ENCODE measurements at places on chromosomes 2 and 18. TPM values are rescaled to one million over a fixed set of nuclear protein-coding genes. Genes with fewer than 3 reads are reported as not detected.

The AKAIN1 gene
- total RNA-seq = not detected

The EPAS1 gene
- 6.9 TPM for total RNA-seq

The RGPD4 gene
- 0.22 TPM for total RNA-seq

The FBXO36 gene
- 4.6 TPM for total RNA-seq

The TCF4 gene
- total RNA-seq = 106 TPM

The SNED1 gene
- total RNA-seq = 4.1 TPM

The RBM43 gene
- total RNA-seq = 1.2 TPM

The DUSP19 gene
- 3.2 TPM for total RNA-seq

GRCh38 chr2:135876066-135876711, at the start of gene MCM6:
TSS of gene MCM6 (minus strand) at chr2:135876443. CDS start at chr2:135876365, 78 bp downstream.
- peak; percentile 96 for ATAC-seq

- ATAC-seq = peak; percentile 57
Measured at GRCh38 chr2:38509314-38509946, 93.3 kb downstream of the HNRNPLL start.

GRCh38 chr2:193701484-193701883, 1506.8 kb upstream of the TMEFF2 start:
- no peak for ATAC-seq

- ATAC-seq = peak; percentile 93
Measured at GRCh38 chr2:9178904-9179571, 27.6 kb upstream of the ASAP2 start.

GRCh38 chr2:236856848-236857235, 228.8 kb upstream of the COPS8 start:
- ATAC-seq = peak; percentile 51

DNA sequence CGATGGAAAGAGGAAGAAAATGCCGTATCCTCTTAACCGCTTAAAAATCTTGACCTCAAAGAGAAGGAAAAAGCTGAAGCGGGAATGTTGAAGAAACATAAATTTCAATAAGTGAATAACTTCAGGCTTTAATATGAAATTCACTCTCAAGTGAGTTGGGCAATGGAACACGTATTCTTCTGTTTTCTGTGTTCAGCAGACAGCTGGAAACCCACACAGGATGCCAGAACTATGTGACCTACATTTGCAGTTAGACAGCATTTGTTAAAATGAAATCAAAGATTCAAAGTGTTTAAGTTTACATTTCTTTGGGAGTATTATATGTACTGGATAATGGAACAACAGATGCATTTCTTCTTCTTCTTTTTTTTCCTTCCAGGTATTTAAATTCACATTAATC, 80.5 kb upstream of the SPATS2L start:
- ATAC-seq = no peak

DNA sequence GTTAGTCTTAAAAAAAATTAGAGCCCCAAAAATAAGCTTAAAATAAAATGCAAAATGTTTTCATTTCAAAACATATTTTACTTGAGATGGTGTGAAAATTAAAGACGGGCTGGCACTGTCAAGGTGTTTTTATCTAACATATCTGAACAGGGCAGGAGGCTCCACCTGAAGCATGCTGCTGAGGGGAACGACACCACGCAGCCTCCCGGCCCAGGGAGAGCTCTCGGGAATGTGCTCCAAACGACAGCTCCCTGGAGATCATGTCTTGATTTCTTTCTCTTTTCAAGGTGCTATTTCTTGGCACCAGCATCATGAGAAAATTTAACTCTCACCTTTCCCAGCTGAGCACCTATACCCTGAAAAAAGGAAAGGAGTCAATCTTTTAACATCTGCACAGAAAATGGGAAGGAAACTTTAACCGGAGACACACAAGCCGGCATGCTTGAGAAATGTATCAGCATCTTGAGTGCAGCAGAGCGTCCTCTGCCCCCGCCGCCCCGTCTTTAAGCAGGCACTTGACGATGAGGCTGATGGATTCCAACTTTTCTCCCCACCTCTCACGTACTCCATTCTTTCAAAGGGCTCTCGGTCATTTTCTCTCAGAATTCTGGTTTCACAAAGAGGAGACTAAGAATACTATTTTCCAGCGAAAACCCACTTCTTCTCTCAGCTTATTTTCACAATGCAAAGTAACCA, 56.6 kb downstream of the EIPR1 start:
- no peak for ATAC-seq

GRCh38 chr2:100820273-100820522, 259 bp downstream of the NPAS2 start:
- peak; percentile 51 for ATAC-seq

DNA sequence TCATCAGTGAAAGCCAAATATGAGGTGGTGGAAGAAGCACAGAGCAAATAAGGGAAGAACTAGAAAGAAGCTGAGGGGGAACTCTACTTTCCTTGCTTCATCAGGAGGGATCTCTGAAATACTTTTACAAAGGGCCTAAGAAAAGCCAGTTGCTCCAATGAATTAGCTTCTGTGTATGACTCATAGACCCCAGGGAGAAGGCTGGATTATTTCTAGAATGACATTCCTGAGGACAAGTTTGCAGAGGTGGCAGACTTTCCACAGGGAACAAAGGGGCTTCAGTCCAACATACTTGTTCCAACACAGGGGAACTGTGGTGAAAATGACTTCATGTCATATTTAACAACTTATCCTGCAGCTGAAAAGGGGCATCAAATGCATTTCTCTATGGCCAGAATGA, 29.0 kb downstream of the DOK1 start:
- peak; percentile 47 for ATAC-seq

DNA sequence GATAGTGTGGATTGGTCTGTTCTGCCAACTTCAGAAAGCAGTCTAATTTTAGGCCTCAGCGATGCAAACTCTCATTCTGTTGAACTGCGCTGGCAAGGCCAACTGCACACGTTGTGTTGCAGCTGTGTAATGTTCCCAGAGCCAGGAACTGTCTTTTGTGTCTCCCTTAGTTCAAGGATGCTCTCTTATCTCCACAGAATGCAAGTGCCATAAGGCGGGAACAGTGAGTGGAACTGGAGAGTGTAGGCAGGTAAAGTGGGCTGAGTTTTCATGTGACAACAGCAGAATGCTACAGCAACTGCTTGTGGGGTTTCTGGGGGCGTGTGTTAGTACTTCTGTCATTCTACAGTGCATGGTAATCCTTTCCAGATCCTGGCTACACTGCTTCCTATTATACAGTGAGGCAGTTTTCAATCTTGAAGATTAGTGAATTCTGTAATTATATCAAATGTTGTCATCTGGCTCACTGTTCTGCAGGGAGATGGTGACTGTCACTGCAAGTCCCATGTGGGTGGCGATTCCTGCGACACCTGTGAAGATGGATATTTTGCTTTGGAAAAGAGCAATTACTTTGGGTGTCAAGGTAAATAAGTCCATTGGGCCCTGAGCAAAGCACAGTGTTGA, 125.8 kb downstream of the LAMA3 start:
- ATAC-seq = no peak

DNA sequence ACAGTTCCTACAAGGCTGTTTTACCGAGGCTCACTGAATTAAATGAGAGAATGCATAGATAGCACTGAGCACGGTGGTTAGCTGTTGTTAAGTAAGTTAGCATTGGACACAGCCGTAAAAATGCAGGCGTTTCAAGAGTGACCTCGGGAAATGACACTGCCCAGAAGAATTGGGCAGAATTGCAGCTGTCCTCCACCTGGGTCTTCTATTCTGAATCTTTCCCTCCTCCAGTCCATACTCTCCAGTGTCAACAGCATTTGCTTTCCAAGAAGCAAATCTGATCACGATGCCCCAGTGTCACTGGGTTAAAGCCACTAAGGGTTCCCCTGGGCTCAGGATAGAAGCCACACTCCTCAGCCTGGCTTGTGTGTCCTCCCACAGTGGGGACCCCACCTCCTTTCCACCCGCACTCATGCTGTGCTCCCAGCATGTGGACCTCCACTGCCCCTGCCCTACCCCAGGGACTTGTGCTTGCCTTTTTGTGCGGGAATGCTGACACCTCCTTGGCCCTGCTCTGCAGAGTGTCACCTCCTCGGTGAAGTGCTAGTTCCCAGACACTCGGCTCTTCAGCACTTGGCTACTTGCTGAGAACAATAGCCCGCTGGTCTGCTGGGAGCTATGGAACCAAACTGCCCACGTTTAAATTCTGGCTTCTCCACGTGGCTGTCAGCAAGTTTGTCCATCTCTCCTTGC, 135.0 kb downstream of the ANTXR1 start:
- ATAC-seq = no peak

GRCh38 chr18:70044632-70045031, 97.0 kb upstream of the CD226 start:
- peak; percentile 95 for ATAC-seq
